ELF-1 (cell line): ENCODE measurements at places on chromosomes 6 and 20.

DNA sequence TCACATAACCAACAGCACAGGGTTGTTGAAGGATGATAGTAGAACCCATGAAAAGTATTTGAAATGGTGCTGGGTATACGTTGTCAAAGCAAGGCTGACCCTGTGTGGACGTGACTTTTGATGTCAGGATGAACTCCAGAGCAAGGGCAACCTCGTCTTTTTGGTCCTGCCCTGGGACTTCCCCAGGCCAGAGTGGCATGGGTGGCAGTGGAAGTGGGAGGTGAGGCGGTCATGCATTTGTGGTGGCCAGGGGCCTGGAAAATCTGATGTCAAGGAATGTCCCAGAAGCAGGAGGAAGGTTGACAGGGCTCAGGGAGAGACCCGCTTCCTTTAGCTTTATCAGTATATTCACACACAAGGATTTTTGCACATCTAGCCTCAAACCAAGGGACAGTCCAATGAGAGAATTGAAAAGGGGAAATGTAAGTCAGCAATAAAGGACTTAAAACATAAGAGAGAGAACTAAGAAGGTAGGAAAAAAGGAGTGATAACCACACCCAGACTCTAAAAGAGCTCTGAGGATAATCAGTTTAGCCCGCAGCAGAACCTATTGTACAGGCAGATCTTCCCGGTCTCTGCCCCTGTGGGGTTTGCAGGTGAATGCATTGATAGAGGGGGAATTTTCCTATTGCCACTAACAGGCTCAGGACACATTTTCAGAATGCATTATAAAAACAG is 98.8 kb upstream of the HDGFL1 start:
- peak; percentile 14 for DNase-seq

DNA sequence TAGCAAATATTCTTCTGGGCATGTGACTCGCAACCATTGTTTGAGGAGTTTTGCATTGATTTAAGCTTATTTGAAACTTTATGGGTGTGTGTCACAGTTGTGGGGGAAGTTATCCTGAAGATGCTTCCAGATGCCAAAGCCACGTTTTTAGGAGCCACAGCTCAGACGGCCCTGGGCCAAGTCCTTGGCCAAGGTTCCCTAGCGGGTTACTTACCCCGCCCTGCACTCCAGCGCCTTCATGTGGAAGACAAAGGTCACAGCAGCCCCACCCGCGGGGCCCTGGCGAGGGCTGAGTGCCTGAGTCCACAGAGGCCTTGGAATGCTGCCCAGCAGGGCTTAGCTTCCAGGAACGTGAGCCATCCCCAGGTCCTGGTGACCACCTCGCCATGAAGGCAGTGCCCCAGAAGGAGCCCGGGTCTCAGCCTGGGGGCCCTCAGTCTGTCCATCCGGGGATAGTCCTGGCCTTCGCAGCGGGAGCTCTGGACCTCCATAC is 308.3 kb downstream of the CDH4 start:
- DNase-seq, result peak; percentile 49

DNA sequence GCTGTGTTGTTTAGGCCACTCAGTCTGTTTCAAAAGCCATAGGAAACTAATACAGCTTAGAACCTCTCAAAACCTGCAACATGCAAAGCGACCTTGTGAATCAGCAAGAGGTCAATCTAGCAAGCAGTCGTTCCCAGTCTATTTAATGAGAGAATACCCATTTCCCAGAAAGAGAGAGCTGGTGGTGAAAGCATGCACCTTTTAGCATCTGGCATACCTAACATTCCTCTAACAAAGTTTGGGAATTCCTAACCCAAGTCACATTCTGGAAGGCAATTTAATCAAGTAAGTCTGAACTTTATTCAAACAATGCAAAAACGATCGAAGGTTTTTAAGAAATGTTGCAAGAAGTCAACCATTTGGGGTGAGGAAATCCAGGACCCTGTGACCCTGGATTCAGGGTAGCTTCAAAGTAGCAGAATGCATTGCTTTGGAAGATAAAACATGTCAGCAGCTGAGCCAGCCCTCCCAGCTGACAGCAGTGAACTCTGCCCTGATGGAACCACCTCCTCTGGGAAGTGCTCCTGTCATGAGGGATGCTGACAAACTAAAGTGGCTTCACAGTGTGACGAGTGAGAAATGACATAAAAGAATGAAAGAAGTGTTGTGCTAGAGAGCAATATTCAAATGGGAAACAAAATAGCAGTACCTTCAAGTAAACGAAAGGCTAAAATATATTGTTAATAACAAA is 104.8 kb downstream of the GMDS start:
- peak; percentile 31 for DNase-seq

GRCh38 chr6:159761129-159761872 is 544 bp upstream of the ACAT2 start:
- peak; percentile 67 for DNase-seq

- DNase-seq, result no peak
Observed at GRCh38 chr20:50471231-50471630, 39.0 kb upstream of the PTPN1 start.

DNA sequence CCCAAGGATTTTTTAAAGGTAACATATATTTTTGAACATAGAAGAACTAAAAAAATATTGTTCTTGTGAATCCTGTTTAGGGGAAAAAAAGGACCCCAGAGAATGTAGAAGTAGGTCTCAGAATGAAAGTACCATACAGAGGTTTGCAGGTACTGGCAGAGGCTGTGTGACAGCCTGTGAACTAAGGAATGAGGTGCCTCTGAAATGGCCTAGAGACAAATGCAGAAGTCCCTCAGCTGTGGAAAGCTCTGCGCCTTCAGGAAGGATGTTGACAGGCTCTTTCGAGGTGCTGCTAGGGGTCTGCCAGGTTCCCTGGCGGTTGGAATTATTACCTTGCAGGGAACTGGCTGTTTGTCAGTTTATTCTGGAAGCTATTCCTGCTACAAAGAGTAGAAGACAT is 8.6 kb upstream of the TUBB2B start:
- no peak for DNase-seq
